ENCODE measurements at places on chromosomes 7 and 10. TPM values are rescaled to one million over a fixed set of nuclear protein-coding genes. Genes with fewer than 3 reads are reported as not detected.

BNIP3 gene
- polyA plus RNA-seq = 87.9 TPM

PNLIP gene
- not detected for polyA plus RNA-seq

A1CF gene
- 9.1 TPM for polyA plus RNA-seq

DNA sequence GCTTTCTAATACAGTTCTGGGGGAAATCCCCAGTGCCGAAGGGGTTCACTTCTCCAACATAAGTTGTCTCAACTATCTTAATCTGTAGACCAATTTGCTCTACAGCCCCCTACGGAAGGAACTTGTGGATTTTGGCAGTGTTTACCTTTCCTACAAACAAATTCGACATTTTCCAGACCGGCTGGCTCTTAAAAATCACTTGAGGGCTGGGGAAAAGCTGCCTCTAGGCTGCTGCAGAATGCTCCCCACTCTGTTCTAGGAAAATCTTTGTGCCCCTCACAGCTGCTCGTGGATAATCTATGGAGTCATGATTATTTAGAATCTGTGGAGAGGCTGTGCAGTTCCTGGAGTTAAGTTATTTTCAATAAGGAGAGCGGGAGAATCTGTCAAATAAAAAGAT, 474.6 kb upstream of the FZD8 start:
- peak; percentile 42 for DNase-seq

- DNase-seq = no peak
Measured at GRCh38 chr10:24744946-24745345, 21.3 kb upstream of the ARHGAP21 start.

- DNase-seq = no peak
Measured at GRCh38 chr10:77189075-77189474, 448.5 kb downstream of the KCNMA1 start.

DNA sequence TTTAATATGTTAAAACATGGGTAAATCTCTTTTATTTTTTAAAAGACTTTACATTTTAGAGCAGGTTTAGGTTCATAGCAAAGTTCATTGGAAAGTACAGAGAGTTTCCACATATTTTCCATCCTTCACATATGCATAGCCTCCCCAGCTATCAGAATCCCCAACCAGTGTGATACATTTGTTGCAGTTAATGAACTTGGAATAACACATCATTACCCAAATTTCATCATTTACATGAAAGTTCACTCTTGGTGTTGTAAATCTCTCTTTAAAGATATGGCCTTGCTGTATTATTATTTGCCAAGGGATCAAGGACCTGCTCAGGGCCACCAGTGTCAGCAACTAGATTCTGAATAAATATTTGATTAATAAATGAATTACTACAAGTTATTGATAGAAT, 263.4 kb downstream of the CDK14 start:
- DNase-seq = no peak
